ENCODE measurements at places on chromosomes 11 and 22.
A peak's percentile ranks its signal among the peaks of the same experiment; 100 is the strongest.

DNA sequence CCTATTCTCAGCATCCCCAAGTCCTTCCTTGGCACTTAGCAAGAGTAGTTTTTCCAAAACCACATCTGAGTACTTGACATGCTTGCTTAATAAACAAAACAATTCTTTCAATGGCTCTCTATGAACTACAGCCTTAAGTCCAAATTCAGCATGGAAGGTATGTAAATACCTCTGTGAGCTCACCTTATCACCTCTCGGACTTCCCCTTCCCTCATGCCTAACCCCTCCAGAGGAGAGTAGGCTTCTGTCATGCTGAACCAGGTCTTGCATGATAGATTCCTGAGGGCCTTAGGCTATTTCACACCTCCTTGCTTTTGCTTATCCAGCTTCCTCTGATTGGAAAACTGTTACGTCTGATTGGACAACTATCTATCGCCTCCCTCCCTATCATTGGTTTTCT is 312.9 kb upstream of the CCDC90B start:
- no peak for DNase-seq

- no peak for DNase-seq
Observed at GRCh38 chr11:112637076-112637475, 324.1 kb upstream of the NCAM1 start.

GRCh38 chr11:117528097-117528721 is 200.6 kb downstream of the CEP164 start:
- DNase-seq = peak; percentile 45

DNA sequence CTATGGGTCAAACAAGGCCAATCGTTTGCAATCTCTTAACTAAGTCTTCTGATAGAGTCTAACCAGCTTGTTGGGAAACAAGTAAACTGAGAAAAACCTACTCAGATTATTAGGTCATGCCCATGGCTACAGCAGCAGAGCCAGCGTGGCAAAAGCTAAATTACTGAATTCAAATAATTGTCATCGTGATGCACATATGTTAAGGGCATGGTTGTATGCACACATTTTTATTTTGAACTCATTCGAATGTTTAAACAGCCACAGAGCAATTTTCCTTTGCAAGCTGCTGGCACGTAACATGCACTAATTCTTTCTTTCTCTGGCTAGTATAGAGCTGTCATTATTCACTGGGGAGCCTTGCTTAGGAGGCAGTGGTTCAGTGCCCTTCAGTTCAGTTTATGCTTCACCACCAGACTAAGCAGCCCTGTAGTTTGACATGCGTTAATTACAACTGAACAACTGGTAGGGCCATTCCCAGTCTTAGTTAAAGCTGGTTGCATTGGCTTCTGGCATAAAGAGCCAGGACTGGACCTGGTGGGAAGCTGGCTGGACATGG is 396.4 kb downstream of the METTL15 start:
- DNase-seq = peak; percentile 20

- no peak for DNase-seq
Observed at GRCh38 chr11:119320776-119321524, 4.0 kb upstream of the MCAM start.

DNA sequence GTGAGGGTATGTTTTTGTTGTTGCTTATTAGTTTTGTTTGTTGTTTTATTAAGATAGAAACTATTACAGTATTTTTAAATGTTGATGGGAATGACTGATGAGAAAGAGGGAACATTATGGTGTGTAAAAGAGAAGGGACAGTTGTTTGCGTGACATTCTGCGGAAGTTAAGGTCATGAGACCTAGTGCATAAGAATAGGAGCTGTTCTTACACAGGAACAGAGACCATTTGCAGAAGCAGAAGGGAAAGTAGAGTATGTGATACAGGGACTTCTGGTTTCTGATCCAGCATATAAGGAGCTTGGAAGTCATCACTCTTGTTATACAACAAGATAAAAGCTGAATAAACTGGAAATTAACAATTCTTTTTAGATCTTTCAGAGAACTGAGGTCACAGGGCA is 299.2 kb upstream of the API5 start:
- DNase-seq = no peak

GRCh38 chr11:124277804-124278203 is 21.6 kb downstream of the OR8G5 start:
- DNase-seq = no peak

GRCh38 chr11:73394416-73395296 is 18.5 kb downstream of the RELT start:
- DNase-seq = no peak

DNA sequence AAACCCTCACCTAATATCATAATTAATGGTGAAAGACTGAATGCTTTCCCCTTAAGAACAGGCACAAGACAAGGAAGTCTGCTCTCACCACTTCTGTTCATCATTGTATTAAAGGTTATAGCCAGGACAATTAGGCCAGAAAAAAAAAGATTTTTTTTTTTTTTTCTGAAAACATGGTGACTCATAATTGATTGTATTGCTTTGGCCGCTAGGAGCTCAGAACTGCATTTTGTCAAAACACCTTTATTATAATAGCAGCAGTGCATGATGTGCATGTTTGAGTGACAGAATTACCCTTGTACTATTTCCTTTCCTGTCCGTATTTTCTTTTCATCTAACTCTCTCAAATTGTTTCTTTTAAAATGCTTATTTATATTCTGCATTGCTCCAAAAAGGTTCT is 98.1 kb downstream of the RNF169 start:
- no peak for DNase-seq

- DNase-seq = no peak
Observed at GRCh38 chr11:112911124-112911523, 50.1 kb upstream of the NCAM1 start.

DNA sequence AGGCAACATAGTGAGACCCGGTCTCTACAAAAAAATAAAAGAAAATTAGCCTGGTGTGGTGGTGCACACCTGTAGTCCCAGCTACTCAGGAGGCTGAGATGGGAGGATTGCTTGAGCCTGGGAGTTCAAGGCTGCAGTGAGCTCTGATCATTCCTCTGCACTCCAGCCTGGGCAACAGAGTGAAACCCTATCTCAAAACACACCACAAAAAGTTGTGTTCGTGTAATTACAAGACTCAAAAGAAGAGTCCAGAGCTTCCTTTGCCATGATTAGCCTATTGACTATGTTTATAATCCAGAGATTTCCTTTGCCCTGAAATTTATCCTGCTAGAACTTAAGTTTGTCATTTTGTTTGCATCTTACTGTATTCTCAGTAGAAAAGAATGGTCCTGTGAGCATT is 21.0 kb downstream of the SGSM3 start:
- DNase-seq = no peak

DNA sequence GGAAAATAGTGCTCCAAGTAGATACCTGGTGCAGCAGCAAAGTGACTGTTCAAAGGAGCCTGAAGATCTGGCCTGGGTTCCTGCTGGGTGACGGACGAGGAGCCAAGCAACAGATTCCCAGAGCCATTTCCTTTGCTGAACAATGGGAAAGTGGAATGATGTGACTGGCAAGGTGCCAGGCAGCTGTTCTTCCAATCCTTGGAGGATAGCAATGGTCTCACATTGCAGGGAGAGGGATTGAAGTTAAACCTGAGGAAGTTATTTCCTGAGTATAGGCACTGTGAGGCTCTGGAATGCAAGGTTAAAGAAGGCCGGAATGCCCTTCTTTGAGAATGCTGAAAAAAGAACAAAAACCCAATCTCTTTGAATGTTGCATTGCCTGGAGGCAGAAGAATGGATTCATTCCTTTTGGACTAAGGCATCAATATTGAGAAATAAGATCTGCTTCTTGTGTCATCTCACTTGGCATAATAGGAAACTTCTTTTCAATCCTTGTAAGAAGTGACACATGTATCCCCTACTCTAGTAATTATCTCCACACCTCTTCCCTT is 223.8 kb downstream of the BLID start:
- no peak for DNase-seq

DNA sequence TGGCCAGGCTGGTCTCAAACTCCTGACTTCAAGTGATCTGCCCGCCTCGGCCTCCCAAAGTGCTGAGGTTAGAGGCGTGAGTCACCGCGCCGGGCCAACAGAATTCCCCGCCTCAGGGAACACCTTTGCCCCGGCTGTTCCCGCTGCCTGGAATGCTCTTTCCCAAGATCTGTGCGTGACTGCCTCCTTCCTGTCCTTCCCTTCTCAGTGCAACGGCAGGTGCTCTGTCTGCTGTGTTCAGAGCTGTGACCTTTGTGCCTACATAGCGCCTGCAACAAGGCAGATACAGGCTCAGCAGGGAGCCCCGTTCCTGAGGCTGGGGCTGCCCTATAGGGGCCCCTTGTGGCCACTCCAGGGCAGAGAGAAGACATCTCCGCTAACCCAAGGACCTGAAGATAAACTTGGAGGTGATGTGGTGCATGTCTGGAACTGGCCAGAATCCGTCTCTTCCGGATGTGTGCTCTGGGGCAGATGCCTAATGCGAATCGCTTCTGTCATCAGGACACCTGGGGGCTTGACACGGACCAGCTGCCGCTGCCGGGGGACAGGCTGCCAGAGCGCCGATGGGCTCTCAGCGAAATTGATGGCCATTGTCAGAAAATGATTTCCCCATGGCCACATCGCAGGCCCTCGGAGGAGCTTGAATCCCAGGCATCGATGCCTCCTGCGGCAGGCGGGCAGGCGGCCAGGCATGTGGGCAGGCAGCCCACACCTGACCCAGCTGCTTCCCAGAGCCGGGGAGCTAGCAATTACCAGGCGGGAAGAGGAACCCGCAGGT is 43.5 kb upstream of the TCF20 start:
- peak; percentile 51 for DNase-seq

GRCh38 chr11:110469127-110469526 is 39.4 kb downstream of the FDX1 start:
- DNase-seq = no peak

GRCh38 chr11:128308794-128309193 is 278.6 kb downstream of the ETS1 start:
- DNase-seq = no peak

DNA sequence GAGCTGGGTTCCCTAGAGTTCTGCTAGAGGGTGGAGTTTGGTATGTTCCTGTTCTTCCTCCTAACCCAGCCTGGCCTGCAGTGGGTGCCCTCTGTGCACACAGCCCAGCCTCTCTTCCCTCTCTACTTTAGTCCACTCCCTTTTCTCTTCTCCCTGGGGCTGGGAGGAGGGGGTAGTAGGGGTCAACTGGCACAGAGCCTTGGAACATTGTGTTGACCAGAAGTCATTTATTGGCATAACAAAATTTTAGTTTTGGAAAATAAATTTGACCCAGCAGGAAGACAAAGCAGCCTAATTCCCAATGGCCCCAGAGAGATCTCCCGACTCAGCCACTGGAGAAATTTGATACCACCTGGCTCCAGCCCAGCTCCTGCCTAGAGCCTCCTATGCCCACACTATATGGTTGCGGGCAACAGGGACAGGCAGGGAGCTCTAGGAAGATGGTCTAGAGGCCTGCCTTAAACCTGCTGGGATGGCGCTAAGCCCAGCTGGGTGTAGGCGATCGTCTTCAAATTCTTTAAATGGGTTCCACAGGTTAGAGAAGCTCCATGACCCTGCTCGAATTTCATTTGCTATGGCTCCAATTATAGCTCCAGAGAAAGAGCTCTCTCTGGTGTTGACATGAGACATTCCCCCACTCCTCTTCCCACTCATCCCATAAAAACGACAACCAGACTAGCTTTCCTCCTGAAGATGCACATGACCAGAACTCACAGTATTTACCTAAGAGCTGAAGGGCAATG is 9.9 kb downstream of the PCSK7 start:
- DNase-seq = no peak

DNA sequence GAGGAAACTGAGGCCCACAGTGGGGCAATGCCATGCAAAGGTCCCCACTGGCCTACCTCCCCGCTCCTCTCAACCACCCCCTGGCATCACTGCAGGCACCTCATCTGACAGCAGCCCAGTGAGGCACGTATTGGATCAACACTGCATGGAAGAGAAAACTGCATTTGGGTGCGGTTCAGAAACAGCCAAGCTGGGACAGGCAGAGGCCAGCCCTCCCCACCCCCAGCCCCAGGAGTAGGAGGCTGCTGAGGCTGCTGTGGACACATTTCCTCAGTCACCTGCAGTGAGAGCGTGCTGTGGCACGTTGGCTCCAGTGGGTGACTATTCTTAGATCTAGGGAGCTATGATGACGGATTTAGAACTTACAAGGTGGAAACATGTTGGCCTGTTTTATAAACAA is 63.7 kb downstream of the KCNC1 start:
- no peak for DNase-seq

GRCh38 chr11:116595305-116595880 is 177.4 kb downstream of the BUD13 start:
- DNase-seq = peak; percentile 86

- no peak for DNase-seq
Observed at GRCh38 chr11:62024936-62025486, 57.6 kb upstream of the FTH1 start.

DNA sequence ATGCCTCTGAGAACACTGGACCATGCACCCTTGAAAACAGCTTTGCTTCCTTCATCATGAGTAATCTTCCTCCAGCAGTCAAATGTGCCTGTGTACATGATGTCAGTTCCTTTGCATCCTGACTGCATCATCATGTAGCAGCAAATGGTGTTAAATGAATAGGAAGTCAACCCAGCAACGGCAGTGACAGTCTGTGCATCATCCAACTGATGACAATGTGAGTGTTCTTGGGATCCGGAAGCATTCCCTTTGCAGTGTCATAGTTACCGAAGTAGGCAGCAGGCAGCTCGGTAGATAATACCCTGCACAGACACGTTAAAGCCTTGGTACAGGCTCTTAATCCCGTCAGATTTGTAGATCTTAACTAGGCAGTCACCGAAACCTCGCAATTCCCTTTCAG is 2.5 kb downstream of the WBP2NL start:
- no peak for DNase-seq

DNA sequence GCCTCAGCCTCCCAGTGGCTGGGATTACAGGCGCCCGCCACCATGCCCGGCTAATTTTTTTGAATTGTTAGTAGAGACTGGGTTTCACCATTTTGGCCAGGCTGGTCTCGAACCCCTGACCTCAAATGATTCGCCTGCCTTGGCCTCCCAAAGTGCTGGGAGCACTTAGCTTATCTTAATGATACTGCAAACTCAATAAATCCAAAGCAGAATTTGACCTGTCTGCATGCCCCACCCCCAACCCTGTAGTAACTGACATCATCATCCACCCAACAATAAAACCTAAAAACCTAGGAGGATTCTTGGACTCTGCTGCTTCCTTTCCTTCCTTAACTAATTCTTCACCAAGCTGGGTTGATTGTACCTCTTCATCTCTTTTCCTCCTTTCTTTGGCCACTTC is 6.3 kb upstream of the ADSL start:
- DNase-seq = no peak
